ENCODE measurements at places on chromosomes 2 and 18. TPM values are rescaled to one million over a fixed set of nuclear protein-coding genes. Genes with fewer than 3 reads are reported as not detected.

GRCh38 chr2:7419186-7419585, 502.0 kb downstream of the RNF144A start:
- DNase-seq = no peak
- H3K27me3 ChIP-seq = no peaks in the 10 kb centered on the region
- no peaks in the 10 kb centered on the region for H3K4me1 ChIP-seq
- no peak overlapping the region for H3K4me3 ChIP-seq
- no peak overlapping the region for H3K27ac ChIP-seq

DNA sequence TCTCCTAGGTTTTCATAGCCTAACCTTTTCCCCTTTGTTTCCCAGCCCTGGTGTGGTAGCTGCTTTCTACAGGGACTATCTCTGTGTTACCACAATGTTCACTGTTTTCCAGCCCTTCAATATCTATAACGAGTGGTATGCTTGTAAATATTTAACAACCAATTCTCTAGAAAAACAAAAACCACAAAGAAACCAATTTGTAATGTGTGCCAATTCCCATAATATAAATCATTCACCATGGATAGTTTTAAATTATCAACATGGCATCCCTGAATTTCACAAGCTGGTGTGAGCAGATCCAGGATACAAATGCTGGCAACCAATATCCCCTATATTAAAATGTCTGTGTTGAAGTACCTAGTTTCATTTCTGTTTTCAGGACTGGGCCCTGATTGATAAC, 207.5 kb upstream of the FBXO11 start:
- peak overlapping the region; percentile 3 for H3K4me3 ChIP-seq
- peak overlapping the region; percentile 95 for H3K27ac ChIP-seq
- DNase-seq = no peak
- no peaks in the 10 kb centered on the region for H3K27me3 ChIP-seq
- H3K36me3 ChIP-seq = peaks cover 34% of the 10 kb centered on the region
- H3K4me1 ChIP-seq = peaks cover 40% of the 10 kb centered on the region

GRCh38 chr2:37604716-37605115, 66.7 kb downstream of the CDC42EP3 start:
- H3K27me3 ChIP-seq = no peaks in the 10 kb centered on the region
- no peaks in the 10 kb centered on the region for H3K4me1 ChIP-seq
- H3K27ac ChIP-seq = no peak overlapping the region
- DNase-seq = no peak

DNA sequence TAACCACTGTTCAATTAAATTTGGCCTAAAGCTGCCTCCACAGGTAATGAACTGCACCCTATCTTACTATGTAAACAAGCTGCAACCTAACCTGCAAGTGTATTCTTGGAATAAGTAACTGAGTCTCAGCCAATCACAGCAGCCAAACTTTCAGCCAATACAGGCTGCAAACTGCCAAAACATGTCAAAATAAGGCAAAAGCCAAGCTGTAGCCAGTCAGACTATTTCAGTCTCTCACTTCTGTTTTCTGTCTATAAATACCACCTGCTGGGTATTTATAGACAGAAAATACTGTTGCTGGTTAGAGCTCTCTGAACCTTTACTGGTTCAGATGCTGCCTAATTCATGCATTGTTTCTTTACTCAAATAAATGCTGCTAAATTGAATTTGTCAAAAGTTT, 14.3 kb downstream of the C2orf76 start:
- no peak overlapping the region for H3K27ac ChIP-seq
- H3K36me3 ChIP-seq = no peaks in the 10 kb centered on the region
- H3K4me3 ChIP-seq = no peak overlapping the region
- H3K4me1 ChIP-seq = no peaks in the 10 kb centered on the region

DNA sequence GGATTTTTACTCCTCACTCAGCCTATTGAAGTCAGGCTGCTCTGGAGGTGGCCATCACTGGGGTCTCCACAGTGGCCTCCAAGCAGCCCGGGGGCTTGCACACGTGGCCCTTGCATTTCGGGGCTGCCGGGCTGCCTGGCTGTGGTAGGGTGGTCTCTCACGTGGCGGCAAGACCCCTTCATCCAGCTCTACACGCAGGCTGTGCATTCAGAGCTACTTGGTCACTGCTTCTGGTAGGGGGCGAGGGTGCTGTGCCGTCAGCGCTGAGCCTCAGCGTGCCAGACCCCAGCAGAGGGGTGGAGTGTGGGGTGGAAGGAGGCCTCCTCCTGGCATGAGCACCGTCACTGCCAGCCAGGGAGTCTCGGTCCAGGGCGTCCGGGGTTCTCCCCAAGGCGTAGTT, 80.6 kb downstream of the SH3BP4 start:
- H3K27me3 ChIP-seq = no peaks in the 10 kb centered on the region
- peaks cover 14% of the 10 kb centered on the region for H3K36me3 ChIP-seq
- peaks cover 33% of the 10 kb centered on the region for H3K4me1 ChIP-seq
- H3K27ac ChIP-seq = no peak overlapping the region

- no peaks in the 10 kb centered on the region for H3K27me3 ChIP-seq
- no peaks in the 10 kb centered on the region for H3K36me3 ChIP-seq
- H3K4me1 ChIP-seq = no peaks in the 10 kb centered on the region
These were observed 48.9 kb upstream of the ASXL2 start for GRCh38 chr2:25926984-25927756.

- H3K4me3 ChIP-seq = no peak overlapping the region
- peaks cover 5% of the 10 kb centered on the region for H3K36me3 ChIP-seq
- no peak for DNase-seq
- no peak overlapping the region for H3K27ac ChIP-seq
- H3K4me1 ChIP-seq = no peaks in the 10 kb centered on the region
These were observed 69.6 kb downstream of the R3HDM1 start for GRCh38 chr2:135600915-135601314.

GRCh38 chr2:95287806-95288205, 9.3 kb upstream of the KCNIP3 start:
- H3K27me3 ChIP-seq = no peaks in the 10 kb centered on the region
- no peak overlapping the region for H3K4me3 ChIP-seq
- H3K4me1 ChIP-seq = no peaks in the 10 kb centered on the region
- no peak for DNase-seq

Gene DOK6
- total RNA-seq = not detected

Gene RAB31
- 1.9 TPM for total RNA-seq

Gene FEV
- total RNA-seq = not detected

Gene TPO
- not detected for total RNA-seq

Gene SULT1C4
- not detected for total RNA-seq

Gene ZC3H15
- 86.5 TPM for total RNA-seq

Gene UGT1A5
- 7.1 TPM for total RNA-seq

Gene FBLN7
- 0.27 TPM for total RNA-seq

Gene CRYGD
- not detected for total RNA-seq

Gene KCNJ13
- not detected for total RNA-seq

Gene ZBTB14
- 10.8 TPM for total RNA-seq

Measured in Calu3 (cell line).